Activated T-cell treated with anti-CD3 and anti-CD28 coated beads for 1 hour (primary cell): ENCODE measurements at places on chromosomes 16 and 17.
A peak's percentile ranks its signal among the peaks of the same experiment; 100 is the strongest.

- DNase-seq, result no peak
Measured at GRCh38 chr17:68289936-68290267, 1.0 kb downstream of the SLC16A6 start.

GRCh38 chr17:44781551-44782325 is 22.9 kb downstream of the ADAM11 start:
- no peak for DNase-seq

DNA sequence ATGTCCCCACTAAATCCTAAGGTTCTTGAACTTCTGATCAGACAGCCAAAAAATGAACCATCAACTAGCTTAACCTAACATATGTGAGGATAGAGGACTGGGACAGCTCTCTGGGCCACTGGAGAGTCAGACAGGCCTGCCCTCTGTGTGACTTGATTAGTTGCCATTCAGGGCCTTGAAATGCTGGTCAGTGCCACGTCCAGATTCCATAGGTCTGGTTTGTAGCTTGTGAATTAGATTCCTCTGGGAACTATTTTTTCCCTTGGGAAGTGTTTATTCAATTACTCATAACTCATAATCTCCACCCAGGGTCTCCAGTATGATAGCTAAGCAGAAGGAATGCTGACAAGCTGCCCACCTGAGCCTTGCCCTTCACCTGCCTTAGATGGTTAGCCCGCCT is 48.2 kb downstream of the IGF2BP1 start:
- no peak for DNase-seq

- no peak for DNase-seq
Measured at GRCh38 chr17:75488693-75489510, 26.4 kb downstream of the CASKIN2 start.

- DNase-seq, result no peak
Measured at GRCh38 chr17:79459846-79460245, 151.0 kb downstream of the RBFOX3 start.

- no peak for DNase-seq
Measured at GRCh38 chr17:44630703-44631102, 25.6 kb upstream of the MEIOC start.

DNA sequence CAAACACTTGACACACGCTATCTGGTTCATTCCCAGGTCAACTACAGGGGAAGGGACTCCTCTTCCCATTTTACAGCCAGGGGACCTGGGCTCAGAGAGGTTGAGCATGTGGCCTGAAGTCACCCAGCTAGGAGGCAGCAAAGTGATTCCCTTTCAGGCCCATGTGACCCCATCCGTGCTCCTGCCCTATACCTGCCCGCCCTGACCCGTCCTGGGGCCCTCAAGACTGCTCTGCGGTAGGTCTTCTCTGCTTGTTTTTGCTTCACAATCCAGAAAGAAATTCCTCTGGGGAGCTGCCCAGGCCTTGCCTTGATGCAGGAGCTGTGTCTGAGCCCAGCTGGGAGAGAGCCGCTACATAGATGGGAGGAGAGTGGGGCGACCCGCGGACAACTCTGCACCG is 161.4 kb downstream of the SDK2 start:
- no peak for DNase-seq

- peak; percentile 35 for DNase-seq
Measured at GRCh38 chr17:45948881-45949624, 50.0 kb upstream of the STH start.

- DNase-seq, result no peak
Measured at GRCh38 chr16:57167953-57168352, 17.9 kb downstream of the PSME3IP1 start.
